ENCODE measurements at places on chromosomes 4 and X.

- peak; percentile 63 for DNase-seq
Measured at GRCh38 chr4:176340871-176341685, 21.3 kb downstream of the SPCS3 start.

GRCh38 chr4:32909736-32910135 lies 2189.6 kb downstream of the PCDH7 start:
- no peak for DNase-seq

- no peak for DNase-seq
Measured at GRCh38 chr4:94944726-94945125, 187.0 kb downstream of the BMPR1B start.

- DNase-seq, result no peak
Measured at GRCh38 chrX:7603387-7603786, 239.6 kb upstream of the VCX start.

GRCh38 chrX:85052636-85053343 lies 49.1 kb downstream of the APOOL start:
- peak; percentile 86 for DNase-seq

DNA sequence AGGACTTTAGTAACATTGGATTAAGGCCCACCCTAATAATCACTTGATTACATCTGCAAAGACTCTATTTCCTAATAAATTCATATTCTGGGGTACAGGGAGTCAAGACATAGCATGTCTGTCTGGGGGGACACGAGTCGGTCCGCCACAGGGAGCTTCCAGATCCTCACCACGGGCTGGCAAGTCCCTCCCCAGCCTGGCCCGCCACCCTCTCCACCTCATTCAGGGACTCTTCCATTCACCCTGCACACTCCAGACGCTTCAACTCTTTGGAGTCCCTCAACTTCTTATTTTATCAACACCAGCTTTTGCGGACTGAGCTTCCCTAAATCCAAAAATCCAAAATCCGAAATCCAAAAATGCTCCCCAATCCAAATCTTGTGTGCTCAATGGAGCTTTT lies 71.2 kb downstream of the DCTD start:
- DNase-seq, result no peak

DNA sequence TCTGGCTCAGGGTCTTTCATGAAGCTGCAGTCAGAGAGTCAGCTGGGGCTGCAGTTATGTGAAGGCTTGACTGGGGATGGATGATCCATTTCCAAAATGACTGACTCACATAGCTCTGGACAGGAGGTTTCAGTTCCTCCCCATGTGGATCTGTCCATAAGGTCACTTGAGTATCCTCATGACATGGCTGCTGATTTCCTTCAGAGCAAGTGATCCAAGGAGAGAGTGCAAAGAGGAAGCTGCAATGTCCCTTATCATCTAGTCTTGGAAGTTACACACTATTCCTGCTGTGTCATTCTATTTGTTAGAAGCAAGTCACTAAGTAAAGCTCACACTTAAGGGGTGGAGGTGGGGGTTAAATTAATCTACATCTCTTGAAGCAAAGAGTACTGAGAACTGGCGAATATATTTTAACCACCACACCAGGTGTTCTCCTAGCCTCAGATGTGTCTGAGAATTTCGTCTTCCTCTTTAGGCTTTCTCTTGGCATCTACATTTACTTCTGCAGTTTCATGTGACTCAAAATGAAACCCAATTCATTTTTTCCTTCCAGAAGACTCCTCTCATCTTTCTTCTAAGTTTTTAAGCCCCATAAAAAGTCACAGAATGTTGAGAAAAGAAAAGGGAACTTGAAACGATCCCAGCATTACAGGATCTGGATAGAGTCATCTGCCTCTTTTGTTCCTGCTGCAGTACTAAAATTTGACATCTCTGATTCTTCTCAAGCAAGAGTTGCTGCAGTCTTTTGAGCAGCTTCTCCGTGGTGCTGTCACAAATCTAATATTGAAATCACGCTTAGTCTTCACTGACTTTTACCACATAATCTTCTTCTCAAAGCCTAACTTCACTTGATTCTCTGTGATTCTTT lies 3.8 kb upstream of the GRPR start:
- DNase-seq, result no peak

GRCh38 chr4:125115476-125115875 lies 199.3 kb upstream of the FAT4 start:
- peak; percentile 44 for DNase-seq

DNA sequence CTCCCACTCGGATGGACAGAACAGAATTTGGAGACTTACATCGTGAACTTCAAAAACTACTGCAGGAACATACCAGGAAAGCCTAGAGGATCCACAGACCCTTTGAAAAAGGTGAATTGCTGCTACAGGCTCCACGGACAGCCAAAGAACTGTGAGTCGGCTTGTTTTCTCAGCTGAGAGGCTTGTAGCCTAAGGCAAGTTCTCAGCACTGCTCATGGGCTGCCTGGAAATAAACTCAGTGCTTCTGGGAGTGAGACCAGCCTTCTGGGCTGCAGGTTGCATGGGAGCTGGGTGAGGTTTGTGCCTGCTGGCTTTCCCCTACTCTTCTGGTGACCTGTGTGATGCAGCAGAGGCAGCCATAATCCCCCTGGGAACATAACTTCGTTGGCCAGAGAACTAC lies 1397.6 kb downstream of the FAM133A start:
- DNase-seq, result no peak

GRCh38 chr4:82284475-82284857 lies 89.3 kb downstream of the HNRNPD start:
- no peak for DNase-seq

DNA sequence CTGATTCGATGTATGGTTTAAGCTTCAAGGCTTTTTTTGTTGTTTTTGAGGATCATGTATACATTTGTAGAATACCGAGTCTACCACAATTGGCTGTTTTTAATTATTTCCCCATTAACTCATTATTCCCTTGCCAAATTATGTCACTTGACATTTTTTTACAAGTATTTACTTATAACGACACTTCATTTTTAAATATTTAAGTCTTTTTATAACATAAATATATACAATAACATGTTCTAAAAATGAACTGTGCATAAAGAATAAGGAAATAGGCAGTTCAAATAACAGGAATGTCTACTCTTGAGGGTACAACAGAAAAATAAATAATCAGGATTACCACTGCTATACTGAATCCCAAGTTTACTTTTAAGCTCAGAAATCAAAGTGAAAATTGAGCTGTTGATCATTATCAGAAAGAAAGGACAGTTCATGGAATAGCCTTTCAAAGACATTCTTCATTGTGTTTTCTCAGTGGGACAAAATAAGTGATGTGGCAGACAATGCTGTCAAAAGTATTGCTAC lies 627.5 kb downstream of the PCDH19 start:
- DNase-seq, result no peak

DNA sequence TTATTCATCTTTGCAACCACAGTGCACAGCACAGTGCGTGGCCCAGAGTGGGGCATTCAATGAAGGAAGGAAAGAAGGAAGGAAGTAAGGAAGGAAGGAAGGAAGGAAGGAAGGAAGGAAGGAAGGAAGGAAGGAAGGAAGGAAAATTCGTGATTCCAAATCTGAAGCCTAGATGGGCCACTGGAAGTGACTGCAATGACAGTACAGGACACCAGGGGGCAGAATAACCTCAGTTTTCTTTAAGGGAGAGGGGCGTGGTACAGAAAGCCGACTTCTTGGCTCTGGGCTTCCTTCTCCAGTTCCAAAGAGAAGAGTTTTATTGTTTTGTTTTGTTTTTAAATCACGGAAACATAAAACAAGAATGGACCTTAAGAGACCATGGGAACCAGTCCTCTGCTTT lies 47.8 kb downstream of the APLN start:
- DNase-seq, result peak; percentile 44

DNA sequence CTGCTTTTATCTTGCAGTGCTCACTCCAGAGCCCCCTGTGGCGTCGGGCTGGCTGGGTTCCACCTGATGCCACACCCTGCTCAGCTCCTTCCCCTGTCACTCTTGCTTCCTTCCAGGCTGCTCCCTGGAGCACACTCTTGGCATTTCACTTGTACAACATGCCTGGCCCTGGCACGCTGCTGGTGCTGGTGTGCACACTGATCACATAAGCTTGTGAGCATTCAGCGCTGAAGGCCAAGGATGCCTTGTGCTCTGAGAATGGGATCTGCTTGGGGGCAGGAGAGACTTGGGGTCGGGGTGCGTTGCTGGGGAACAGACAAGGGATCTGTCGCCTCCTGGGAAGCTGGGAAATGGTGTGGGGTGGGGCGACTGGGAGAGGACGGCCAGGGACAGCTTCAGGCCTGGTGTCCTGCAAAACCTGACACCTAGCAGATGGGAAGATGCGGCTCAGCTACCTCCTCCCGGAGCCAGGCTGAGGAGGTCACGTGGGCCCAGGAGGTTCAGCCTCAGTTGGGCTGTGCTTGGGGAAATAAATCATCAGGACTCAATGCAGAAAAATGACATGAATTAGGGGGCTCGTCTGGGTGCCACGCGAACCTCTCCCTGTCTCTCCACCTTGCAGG lies 108.5 kb downstream of the PHKA2 start:
- DNase-seq, result no peak

GRCh38 chrX:102835504-102836146 lies 101.4 kb upstream of the RAB40AL start:
- peak; percentile 14 for DNase-seq

DNA sequence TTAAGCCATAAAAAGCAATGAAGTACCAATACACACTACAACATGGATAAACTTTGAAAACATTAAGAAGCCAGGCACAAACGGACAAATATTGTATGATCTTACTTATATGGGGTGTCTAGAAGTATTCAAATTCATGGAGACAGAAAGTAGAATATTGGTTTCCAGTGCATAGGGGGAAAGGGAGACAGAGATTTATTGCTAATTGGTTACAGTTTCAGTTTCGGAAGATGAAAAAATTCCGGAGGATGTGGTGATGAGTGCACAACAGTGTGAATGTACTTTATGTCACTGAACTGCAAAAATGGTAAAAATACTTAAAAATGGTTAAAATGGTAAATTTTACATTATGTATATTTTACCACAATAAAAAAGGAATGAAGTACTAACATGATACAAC lies 5.1 kb upstream of the PRDX4 start:
- no peak for DNase-seq

DNA sequence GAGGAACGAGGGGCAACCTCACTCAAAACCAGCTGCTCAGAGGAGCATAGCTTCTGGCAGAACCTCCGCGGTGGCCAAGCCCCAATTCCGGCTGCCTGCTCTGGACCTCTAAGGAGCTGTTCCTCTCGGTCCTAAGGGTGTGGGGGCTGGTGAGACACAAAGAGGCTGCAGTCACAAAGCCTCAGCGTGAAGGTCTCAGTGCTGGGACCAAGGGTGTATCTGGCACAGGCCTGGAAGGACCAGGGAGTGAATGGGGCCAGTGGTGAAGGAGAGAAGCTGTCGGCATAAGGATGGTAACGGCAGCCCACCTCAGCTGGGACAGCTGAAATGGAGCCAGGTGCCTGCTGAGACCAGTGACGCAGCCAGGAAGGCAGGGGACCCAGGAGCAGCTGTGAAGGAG lies 5.3 kb downstream of the PDE6B start:
- no peak for DNase-seq

DNA sequence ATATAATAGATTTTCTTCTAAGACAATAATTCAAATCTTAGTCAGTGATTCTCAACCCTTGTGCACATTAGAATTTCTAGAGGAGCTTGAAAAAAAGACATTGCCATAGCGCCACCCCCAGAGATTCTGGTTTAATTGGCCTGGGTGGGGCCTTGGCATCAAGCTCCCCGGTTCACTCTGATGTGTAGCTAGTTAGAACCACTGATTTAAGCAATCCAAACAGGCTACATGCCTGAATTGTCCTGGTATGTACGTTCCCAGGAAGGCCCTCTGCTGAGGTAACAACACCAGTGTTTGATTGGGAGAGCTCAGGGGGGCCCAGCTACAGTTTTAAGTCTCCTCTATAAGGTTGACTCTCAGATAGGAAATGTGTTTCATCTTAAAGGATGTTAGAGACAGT lies 1.3 kb upstream of the ATP10D start:
- DNase-seq, result no peak

GRCh38 chr4:26871611-26872010 lies 11.0 kb downstream of the STIM2 start:
- DNase-seq, result peak; percentile 48

DNA sequence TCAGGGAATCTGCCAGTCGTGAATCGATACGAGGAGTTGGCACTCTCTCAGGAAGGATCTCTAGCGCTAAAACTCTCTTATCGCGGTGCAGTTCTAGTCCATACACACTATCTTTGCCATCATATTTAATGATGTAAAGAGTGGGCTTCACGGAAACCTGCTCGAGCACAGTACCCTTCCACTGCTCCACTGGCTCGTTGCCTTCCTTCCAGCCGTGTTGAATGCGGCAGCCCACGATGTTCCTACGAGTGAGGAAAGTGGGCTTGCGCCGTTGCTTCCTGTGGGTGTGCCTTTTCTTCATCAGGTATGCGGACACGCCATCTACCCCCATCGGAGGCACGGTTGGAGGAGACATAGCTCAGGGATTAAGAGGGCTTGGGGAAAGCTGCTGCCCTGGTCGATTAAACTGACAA lies 661 bp downstream of the SPIN4 start:
- peak; percentile 6 for DNase-seq

- DNase-seq, result peak; percentile 54
Measured at GRCh38 chr4:122865425-122865824, 38.8 kb downstream of the FGF2 start.

DNA sequence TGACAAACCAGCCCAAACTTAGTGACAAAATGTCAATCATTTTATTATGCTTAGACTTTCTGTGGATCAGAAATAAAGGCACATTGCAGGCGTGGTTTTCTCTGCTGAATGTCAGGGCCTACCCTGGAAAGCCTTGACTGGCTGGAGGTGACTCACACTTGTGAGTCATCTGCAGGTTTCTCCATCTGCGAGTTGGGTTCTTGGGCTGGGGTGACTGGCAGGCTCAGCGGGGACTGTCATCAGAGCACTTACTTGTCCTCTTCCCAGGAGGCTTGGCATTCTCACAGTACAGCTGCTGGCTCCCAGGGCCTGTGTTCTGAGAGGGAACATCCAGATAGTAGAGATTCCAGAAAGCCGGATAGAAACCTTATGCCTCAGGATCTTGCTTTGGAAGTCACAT lies 153.8 kb upstream of the AGA start:
- peak; percentile 79 for DNase-seq

DNA sequence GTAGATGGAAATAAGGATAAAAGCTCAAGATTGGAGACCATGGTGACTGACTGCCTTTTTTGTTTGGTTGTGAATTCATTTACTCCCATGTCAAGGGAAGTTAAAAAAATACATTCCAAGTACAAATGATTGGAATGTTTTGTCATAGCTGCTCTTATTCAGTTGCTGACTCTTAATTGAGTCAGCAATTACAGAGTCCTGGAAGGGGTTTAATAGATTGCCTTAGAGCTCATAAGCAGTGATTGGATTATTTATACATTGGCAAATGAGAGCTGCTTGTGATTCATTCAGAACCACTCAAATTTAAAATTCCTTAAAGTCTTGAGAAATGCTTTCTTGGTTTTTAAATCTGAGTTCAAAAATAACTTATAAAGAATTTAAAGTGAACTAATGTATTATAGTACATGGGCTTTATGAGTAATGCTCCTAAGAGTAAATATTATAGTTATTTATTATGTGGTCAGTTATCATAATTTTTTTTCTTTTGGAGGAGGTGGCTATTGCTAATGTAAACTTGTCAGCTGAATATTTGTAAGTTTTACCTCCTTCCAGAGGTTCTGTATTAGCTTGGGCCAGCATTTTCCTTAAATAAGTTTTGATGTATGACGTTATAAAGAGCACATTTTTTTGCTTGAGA lies 13.6 kb downstream of the JADE1 start:
- peak; percentile 96 for DNase-seq
